ENCODE measurements at places on chromosomes 12 and 14.

DNA sequence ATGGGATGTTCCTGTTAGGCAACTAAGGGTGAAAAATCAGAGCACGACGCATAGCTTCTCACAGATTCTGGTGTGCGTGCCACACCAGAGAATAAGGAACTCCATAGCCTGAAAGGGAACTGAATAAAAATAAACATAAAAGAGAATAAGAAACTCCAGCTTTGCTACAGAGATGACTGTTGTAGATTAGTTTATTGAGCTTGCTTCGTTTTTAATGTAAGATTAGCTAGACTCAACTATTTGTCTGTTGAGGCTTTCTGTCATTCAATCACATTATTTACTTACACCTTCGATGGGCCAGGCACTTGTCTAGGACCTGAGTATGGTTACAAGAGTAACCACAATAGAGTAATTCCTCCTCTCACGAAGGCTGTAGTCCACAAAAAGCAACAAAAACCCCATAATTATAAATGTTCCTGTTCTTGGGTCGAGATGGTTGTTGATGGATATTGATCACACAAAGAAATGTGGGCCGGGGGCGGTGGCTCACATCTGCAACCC is 807 bp upstream of the ZCCHC8 start:
- no peak for DNase-seq

- no peak for DNase-seq
Measured at GRCh38 chr14:74732387-74732786, 19.4 kb downstream of the FCF1 start.

DNA sequence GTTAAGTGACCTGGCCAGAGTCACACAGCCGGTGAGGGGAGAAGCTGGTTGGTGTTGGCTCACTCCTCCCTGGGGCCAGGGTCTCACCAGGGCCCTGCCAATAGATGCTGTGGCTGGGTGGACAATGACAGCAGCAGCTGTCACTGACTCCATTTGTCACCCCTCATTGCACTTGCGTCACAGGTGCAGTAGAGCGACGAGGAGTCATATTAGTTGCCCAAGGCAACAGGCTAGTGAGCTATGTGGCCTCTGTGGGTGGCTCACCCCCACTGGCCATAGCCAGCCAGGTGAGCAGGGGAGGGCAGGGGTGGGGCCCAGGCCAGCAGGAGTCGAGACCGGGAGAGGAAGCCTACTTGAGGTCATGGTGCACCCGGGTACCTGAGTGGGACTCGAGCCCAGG is 9.7 kb downstream of the SLC25A47 start:
- DNase-seq, result no peak

GRCh38 chr12:1197264-1198018 is 206.4 kb downstream of the ERC1 start:
- no peak for DNase-seq

DNA sequence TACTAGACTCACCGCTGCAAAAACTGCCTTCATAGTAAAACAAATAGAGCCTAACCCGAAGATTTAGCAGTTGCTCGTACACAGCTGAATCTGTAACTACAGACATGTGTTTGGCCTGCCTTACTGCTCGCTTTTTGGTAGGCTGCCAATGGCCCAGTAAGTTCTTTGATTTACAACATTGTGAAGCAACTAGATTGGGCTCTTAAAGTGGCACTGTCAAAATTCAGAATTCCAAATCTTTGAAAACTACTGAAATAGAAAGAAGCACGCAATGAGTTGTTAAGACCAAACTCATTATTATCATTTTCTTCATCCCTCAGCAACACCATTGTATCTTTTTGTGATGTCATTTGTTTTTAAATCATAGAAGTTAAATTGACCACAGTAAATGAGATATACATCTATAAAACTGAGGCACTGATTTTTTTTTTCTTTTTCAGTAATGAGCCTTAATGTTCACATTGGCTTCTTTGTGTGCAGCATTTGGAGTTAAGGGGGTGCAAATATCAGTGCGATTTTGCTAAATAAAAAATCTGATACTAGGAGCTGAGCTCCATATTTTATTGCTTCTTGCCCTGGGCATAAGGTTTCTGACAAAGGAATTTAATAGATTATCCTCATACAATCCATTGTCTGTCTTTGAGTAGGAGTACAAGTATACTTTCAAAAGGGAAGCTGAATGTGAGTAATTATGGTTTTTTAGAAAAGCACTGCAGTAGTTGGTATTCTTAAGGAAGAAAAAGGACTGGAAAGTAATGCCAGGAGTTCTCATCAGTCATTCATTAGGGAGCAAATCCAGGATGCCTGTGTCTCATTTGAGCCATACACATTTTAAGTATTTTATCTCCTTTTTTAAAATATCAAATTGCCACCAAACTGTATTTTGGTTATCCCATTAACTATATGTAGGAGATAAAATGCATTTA is 138.5 kb downstream of the KICS2 start:
- DNase-seq, result no peak

- DNase-seq, result no peak
Measured at GRCh38 chr14:32379447-32379846, 50.3 kb downstream of the AKAP6 start.

DNA sequence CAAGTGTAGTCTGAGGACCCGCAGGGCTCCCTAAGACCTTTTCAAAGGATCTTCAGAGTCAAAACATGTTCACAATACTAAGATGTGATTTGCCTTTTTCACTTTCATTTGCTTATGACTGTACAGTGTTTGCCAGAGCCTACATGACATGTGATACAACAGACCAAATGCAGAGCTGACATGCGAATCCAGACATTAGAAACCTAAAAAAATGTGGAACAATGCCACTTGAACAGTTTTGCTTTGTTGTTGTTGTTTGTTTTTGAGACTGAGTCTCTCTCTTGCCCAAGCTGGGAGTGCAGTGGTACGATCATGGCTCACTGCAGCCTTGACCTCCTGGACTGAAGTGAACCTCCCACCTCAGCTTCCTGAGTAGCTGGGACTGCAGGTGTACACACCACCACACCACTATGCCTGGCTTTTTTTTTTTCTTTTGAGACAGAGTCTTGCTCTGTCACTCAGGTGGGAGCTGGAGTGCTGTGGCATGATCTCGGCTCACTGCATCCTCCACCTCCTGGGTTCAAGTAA is 5.3 kb upstream of the RAB35 start:
- no peak for DNase-seq

DNA sequence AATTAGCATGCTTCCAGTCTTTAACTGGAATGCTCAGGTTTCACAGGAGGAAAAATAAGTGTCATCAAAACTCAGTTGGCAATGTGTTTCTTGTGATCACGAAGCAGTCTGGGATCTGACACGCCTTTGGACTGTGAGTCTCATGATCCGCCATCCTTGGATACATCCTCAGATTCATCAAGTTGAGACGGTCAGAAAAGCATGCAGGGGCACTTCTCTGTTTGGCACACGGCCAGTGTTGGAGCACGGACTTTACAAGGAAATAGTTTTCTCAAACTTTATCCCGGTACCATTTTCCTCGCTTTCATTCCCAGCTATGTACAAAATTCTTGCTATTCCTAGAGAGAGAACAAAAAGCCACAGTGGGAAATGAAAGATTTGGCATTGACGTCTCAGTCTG is 88.4 kb upstream of the PARP11 start:
- no peak for DNase-seq

- no peak for DNase-seq
Measured at GRCh38 chr12:71107936-71108335, 49.9 kb downstream of the TSPAN8 start.

GRCh38 chr12:1117371-1117770 is 126.3 kb downstream of the ERC1 start:
- DNase-seq, result no peak

DNA sequence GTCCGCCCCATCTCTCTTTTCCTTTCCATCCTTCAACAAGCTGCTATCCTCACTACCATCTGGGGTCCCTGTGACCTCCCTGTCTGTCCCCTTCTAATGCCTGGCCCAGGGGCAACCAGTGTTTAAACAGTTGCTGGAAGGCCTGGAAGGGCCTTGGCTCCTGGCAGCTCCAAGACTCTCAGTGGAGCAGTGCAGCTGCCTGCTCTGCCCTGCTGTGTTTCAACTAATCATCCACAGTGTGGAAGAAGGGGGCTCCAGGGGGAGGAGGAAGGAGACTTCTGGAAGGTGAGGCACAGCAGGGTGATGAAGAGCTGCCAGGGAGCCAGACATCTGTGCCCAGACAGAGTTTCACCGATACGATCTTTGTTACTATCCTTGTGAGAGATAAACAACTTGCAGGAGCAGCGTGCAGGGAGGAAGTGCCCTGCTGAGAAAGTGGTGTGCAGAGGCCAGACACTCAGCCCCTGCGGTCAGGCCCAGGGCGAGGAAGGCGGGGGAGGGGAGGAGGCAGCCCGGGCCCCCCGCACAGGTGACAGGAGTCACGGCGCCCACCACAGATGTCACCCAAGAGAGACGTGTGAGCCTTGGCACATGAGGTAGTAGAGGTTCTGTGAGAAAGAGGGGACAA is 1061.8 kb downstream of the BCL11B start:
- no peak for DNase-seq

DNA sequence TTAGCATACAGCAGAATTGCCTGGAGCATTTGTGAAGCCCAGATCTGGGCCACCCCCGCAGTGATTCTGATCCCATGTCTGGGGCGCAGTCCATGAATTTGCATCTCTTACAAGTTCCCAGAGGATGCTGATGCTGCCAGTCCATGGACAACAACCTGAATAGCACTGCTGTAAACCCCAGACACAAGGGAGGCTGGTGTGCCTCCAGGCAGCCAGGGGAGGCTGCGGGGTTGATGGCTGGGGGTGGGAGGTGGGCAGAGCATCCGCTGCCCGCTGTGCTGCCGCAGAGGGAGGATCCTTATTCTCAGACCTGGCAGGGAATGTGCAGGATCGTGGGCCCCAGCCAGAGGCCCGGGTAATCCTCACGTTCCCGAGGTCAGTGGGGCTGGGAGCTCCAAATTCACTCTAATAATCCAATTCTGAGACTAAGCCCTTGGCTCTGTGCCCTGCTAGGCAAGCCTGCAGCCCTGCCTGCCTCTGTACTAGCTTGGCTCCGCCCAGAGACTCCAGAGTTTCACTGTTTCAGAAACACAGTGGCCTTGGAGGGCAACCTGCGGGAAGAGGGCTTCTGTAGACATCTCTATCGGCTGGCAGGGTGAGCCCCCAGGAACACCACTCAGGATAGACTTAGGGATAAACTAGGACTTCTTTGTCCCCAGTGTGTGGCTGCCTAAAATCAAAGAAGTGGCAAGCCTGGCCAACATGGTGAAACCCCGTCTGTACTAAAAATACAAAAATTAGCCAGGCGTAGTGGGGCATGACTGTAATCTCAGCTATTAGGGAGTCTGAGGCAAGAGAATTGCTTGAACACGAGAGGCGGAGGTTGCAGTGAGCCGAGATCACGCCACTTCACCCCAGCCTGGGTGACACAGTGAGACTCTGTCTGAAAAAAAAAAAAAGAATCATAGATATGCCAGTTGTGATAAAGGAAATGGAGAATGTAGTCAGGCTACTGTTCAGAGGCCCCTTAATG is 17.8 kb upstream of the MLEC start:
- DNase-seq, result no peak

GRCh38 chr12:82973592-82973991 is 286.9 kb downstream of the TMTC2 start:
- no peak for DNase-seq

GRCh38 chr14:68771631-68772030 is 21.2 kb downstream of the ZFP36L1 start:
- no peak for DNase-seq

DNA sequence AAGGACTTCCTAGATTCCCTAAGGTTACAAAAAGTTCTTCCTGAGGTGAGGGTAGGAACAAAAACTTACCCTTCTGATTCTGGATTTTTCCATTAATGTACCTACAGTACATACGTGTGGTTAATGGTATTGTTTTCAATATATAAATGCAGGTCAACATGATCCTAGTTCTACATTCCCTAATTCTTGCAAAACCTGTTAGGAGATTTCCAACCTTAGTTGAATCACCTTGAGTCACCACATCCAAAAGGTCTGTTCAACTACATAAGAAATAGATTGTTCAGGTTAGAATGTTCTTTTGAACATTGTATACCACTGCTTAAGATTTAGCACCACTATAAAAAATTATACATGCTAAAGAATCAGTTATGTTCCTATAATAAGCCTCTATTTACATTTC is 118.9 kb downstream of the GARIN6 start:
- no peak for DNase-seq

DNA sequence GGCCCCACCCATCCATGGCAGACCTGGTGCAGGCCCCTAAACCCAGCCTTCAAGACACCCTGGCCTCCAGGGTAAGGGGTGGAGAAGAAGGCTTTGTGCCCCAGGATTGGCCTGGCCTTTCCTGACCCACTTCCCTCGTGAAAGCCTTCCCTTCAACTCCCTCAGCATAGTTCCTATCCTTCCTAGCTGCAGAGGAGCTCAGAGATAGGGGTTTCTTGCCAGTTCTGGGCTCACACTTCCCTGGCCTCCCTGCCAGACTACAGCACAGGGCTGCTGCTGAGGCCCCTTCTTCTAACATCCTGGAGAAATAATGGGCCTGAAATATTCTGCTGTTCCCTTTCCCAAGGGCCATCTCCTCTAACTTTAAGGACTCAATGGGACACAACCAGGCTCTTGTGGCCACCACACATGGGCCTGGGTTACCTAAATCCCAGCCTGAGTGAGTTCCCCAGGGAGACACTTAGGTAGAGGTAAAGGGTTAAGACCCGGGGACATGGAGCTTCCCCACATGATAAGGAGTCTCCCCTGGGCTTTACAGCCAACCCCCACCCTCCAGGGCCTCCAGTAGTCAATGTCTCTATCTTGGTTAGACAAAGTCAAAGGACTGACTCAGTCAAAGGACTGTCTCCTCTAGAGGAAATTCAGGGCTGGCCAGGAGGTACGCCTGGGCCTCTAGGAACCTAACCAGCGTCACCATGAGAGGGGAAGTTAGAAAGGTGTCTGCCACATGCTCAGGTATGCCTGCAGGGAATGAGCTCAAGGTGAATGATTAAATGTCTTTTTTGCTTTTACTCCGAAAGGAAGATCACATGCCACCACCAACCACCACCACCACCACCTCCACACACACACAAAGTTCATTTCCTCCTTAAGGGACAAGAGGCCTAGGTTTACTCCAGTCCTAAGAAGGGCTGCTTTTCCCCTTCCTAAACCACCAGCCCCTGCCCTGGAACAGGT is 7.1 kb downstream of the ZFP36L1 start:
- no peak for DNase-seq

DNA sequence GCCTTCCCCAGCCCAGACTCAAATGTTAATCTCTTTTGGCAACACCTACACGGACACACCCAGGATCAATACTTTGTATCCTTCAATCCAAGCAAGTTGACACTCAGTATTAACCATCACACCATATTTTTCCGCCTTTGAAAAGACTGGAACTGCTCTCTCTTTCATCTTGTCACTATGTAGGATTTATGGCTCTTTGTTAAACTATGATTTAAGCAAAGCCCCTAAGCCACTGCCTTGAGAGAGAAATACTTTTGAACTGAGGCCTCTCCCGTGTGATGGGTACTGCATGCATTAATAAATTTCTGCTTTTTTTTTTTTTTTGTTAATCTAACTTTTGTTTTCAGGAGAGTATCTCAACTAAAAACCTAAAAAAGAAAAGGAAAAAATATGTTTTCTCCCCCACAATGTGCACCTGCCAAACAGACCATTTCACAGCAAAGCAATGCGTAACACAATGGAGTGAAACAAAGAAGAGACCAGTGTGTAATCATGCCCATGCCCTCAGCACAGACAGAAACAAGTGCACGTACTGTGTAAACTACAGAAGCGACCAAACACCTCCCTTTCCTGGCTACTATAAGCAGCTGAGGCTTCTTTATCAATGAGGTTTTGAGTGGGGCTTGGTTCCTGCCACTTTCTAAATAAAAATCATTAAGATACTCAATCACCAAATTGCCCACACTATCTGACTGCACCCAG is 28.3 kb upstream of the ETFBKMT start:
- no peak for DNase-seq

Measured in activated CD4-positive, alpha-beta T cell treated with anti-CD3 and anti-CD28 coated beads, Interleukin-2, amount 50 U/mL, for 24 hours (primary cell).